ENCODE measurements at places on chromosomes 1 and 21. TPM values are rescaled to one million over a fixed set of nuclear protein-coding genes. Genes with fewer than 3 reads are reported as not detected.

PEX10 gene
- total RNA-seq = 17.0 TPM

GCSAML gene
- 0.14 TPM for total RNA-seq

NID1 gene
- not detected for total RNA-seq

INAVA gene
- total RNA-seq = 0.88 TPM

RGS4 gene
- not detected for total RNA-seq

RSPH1 gene
- total RNA-seq = 0.11 TPM

SOX13 gene
- 0.73 TPM for total RNA-seq

MAP3K21 gene
- 4.2 TPM for total RNA-seq

KDF1 gene
- 0.27 TPM for total RNA-seq

RGS8 gene
- total RNA-seq = not detected

SH2D2A gene
- total RNA-seq = 186 TPM
